ENCODE measurements at places on chromosomes 12 and 14.

- DNase-seq, result no peak
These were observed 551.7 kb downstream of the NRXN3 start for GRCh38 chr14:78721756-78722480.

- DNase-seq, result no peak
These were observed 66.8 kb downstream of the BCL11B start for GRCh38 chr14:99205086-99205688.

- no peak for DNase-seq
These were observed 193.7 kb upstream of the BTG1 start for GRCh38 chr12:92339198-92339821.

DNA sequence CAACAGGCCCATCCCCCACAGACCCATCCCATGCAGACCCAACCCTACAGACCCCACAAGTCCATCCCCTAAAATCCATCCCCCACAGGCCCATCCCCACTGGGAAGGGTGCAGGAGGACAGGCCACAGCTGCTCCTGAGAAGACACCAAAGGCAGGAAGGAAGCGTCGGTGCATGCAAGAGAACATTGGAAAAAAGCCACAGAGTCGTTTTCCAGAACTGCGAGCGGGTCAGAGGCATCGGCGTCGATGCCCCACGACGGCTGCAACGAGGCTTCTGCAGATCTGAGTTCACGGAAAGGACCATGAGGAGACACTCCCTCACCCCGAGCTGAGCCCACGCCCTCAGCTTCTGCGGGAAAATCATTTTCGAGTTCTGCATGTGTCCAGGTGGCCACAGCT is 59.6 kb upstream of the GALNT9 start:
- DNase-seq, result no peak

DNA sequence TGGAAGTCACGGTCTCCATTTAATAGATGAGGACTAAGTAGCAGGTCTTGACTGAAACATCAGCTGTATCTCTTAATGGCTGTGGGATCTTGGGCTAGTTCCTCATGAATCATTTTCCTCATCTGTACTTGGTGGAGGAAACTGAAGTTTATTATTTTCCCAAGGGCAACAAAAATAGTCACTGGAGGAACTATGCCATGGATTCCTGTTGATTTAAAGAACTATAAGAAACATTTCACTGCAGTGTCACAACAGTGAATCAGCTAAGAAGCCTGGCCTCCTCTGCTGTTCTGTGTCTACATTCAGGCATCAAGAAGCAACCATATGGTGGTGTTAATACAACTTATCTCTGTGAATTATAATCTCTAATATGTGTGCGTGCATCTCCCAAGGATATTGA is 200.5 kb downstream of the STXBP6 start:
- DNase-seq, result peak; percentile 86

DNA sequence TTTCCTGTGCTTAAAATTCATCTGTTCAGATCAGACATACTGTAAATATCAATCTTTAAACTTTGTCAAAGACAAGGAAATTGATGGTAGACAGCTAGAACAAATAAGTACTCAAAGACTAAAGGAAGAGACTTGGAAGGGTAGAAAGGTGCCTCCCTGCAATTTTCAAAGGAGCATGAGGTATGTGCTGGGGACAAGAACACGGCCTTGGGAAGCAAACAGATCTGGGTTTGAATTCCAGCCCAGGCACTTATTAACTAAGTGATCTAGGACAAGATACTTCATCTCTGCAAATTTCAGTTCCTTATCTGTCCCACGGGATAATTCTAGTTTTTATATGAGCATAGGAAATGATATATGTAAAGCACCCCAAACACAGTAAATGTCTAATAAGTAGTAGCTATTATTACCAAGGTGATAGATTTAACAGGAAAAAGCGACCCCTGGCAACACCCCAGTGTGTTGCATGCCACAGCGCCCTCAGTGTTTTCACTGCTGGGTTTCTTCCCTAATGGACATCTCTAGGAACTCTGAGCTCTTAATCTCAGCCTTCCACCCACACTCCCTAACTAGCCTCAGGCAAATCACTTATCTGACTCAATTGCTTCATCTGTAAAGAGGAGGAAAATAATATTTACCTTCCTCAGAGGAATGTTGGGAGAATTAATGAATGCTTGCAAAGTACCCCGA is 44.7 kb upstream of the BMP4 start:
- peak; percentile 35 for DNase-seq

DNA sequence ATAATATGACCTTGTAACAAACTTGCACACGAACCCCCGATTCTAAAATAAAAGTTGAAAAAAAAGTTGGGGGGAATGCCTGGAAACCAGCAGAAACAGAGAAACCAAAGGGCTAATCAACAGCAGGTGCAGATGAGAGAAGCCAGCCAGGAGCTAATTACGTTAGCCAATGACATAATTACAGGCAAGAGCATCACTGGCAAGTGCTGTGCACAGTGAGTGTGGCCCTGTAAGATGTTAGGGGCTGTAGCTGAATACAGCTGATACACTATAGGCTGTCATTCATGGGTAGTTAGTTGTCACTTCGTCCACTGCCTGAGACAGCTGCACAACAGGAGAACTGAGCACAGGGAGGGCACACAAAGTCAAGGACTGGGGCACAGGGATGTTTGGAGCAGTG is 7.3 kb upstream of the FGF23 start:
- DNase-seq, result no peak

DNA sequence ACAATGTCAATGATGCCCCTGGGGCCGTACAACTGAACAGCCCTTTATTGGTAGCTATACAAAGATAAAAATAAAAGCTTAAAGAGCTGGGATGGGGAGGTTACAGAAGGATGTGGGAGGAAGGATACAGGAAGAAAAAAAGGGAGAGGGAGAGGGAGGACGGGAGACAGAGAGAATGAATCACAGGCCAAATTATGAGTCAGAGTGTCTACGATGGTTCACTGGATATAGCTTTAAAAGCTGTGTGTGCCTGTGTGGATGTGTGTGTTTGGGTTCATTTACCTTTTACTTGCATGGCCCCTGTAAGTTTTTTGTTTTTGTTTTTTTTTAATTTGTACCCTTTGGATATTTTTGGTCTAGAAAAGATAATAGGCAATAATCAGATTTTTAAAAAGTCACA is 111.9 kb downstream of the CCDC60 start:
- DNase-seq, result no peak

GRCh38 chr12:20096430-20096829 is 271.9 kb upstream of the PDE3A start:
- peak; percentile 30 for DNase-seq

- DNase-seq, result no peak
These were observed 265.9 kb upstream of the NOVA1 start for GRCh38 chr14:26863736-26864135.

- DNase-seq, result no peak
These were observed 12.4 kb upstream of the WSCD2 start for GRCh38 chr12:108116699-108117098.

DNA sequence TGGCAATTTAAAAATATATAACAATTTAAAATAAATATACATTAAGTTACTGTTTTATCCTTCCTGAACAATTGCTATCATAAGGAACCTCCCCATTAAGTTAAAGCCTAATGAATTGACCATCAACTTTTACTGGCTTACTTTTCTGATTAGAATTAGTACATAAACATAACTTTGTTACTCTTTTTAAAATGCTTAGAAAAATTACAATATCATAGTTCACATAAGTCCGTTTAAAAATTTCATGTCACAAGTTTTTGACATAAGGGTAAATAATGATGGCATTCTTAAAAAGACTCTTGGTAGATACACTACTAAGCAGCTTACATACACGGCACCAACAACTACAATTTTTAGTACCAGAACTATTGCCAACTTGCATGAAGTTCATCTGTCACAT is 1308.6 kb downstream of the FSCB start:
- no peak for DNase-seq

DNA sequence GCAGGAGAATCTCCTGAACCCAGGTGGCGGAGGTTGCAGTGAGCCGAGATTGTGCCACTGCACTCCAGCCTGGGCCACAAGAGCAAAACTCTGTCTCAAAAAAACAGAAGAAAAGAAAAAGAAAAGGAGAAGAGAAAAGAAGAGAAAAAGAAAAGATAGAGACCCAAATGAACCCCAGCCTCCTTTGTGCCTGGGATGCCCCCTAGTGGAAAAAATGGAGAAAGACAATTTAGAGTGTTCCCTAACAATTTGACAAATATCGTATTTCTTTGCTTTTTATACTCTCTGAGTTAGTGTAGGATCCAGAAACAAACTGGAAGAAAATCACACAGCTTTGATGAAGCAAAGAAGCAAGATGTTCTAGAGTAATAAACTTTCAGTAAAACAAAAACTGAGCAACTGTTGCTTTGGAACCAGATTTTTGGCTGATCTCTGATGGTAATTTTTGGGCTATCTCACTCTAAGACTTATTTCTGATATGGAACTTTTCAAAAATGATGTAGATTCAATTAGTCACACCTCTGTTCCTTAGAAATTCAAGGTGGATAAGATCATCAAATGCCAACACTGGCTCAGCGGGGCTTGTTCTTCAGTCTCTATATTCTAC is 18.6 kb upstream of the PRKAB1 start:
- DNase-seq, result peak; percentile 28

DNA sequence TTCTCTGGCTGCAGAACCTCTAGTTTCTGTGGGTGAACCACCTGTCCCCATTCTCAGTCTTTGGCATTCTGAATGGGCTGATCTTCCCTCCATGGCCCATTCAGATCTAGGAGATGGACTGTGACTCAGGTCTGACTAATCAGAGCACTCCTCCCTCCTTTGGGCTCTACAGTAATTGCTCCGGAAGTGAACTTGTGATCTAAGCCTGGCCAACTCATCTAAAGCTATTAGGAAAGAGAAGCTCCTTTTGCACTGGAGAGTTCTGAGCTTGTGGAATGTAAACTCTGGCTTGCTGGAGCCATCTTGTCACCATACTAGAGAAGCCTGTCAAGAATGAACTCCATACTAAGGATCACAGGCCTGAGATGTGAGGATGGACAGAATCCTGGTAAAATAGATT is 168.2 kb downstream of the SUDS3 start:
- peak; percentile 80 for DNase-seq
